ENCODE measurements at places on chromosomes 1 and 21.

DNA sequence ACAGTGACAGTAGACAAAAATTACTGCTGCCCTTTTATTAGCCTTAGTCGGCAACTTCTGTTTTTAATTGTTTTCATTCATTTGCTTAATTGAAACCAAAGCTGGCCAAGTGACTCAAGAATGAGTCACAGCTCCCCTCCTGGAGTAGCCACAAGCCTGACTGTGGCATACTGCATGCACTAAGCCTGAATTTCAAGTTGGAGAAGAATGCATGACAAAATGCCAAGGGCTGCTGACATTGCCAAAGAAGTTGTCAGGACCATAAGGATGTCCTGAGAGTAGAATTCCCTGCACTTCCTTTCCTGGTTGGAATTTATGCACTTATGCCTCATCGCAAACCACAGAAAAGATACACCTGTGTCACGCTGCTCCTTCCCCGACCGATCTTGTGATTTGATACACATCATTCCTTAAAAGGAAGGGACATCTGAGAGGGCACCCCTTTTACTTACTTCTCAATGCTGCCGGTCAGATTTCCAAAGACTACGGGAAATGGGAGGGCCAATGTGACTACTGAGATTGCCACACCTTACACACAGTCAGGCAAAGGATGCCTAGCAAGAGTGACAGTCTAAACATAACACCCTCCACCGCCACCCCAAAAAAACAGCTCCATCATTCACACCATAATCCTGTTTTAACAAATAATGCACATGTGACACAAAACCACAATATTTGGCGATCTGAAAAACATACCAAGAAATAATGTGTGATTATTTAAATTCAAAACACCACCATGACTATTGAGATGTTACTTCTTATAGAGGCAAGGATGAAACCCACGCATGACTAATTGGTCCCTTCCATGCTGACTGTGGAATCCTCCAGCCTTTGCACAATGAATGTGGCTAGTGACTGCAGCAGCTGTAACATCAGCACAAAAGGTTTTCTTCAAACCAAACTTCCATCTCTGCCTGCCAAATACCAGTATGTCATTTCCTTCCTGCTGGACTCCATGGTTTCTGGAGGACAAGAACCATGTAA, 28.2 kb downstream of the VAV3 start:
- DNase-seq: peak; percentile 94

- DNase-seq: peak; percentile 80
Observed at GRCh38 chr1:201562659-201563405, 23.9 kb downstream of the NAV1 start.

DNA sequence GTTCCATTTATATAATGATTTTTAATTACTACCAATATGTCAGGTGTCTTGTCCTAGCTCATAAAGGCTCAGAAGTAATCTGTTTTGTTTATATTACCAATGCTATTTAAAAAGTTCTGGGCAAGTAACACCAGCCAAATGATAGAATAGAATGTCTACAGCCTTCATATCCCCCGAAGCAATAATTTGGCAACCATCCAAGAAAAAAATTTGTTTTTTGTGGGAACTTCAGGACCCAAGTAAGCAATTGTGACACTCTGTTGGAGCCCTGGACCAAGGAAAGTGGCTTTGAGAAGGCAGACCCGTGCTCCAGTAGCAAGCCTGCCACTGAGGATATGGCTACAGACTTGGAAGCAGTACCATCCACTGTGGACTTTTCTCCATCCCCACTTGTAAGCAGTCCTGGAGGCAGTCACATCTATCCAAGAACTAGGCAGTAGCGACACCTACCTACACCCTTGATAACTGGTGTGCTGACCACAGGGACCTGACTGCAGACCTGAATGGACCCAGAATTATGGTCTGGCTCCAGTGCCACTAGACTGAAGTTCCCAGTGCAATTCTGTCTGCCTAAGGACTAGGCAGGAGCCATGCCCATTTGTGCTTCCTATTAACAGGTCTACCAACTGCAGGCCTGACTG, 870.7 kb upstream of the ADGRL2 start:
- no peak for DNase-seq

- DNase-seq: no peak
Observed at GRCh38 chr1:40401473-40402201, 28.1 kb downstream of the SMAP2 start.

GRCh38 chr1:207316141-207316540, 5.3 kb upstream of the CD55 start:
- DNase-seq: no peak

DNA sequence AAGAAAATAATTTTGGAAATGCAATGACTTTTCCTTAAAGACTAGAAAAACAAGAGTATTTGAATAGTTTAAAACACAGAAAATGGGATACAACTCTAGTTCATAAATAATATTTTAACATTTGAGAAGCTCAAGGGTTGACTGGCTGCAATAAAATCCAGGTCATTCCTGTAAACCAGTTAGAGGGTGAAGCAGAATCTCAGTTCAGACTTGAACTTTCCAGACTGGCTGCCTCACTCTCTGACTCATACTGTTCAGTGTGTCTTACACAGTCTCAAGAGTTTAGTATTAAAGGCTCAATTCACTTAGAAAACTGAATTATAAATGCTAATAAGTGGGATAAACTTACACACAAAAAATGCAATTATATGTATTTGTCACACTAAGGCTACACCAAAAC, 89.9 kb downstream of the RAVER2 start:
- no peak for DNase-seq

- DNase-seq: no peak
Observed at GRCh38 chr1:156391366-156391677, 22.3 kb downstream of the RHBG start.

- peak; percentile 17 for DNase-seq
Observed at GRCh38 chr1:71565262-71565661, 484.4 kb upstream of the ZRANB2 start.

DNA sequence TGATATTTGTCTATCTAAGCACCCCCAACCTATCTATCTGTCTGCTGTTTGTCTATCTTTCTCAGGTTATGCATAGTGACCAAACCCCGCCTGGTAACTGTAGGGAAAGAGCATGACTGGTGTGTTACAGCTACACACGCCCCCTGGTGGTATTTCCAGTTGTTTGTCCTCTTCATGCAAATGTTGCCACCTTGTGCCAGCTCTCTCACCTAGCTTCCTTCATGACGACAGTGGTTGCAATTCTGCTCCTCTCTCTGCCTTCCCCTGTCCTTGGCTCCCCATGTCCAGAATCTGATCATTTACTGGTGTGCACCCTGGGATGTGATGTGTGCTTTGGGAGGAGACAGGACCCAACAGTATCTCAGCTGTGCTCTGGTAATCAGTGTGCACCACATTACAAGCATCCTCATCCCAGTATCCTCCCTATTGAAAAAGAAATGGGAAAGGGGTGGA, 8.1 kb upstream of the INKA2 start:
- peak; percentile 41 for DNase-seq

- DNase-seq: no peak
Observed at GRCh38 chr1:226696547-226696946, 42.5 kb downstream of the ITPKB start.

DNA sequence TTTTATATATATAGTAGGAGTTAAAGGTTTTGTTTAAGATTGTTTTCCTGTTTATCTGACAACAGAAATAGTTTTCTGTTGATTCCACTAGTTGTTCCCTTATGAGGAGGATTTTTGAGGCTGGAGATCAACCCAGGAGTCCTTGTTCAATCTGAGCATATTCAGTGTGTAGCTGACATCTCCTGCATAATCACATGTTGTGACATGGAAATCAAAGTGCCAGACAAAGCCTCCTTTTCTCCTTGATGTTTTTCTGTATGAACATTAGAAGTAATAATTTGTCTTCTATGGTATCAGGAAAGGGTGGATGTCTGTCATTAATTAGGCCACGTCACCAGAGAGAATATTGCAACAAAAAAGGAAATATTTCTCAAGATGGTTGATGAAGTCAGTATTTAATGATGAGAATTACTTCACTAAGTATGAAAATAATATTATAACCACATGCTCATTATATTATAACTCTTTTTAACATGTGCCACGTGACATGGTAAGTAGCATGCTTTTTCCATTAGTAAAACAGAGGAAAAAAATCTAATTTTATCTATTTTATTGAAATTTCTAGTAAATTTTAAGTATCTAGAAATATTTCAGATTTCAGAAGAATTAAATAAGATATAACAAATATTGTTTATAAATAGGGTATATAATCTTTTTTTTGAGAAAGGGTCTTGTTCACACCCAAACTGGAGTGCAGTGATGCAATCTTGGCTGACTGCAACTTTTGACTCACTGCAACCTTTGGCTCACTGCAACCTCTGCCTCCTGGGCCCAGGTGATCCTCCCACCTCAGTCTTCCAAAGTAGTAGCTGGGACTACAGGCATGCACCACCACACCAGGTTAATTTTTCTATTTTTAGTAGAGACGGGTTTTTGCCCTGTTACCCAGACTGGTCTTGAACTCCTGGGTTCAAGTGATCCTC, 223.5 kb downstream of the HMCN1 start:
- DNase-seq: peak; percentile 35

- no peak for DNase-seq
Observed at GRCh38 chr21:41216486-41216885, 48.5 kb downstream of the BACE2 start.

DNA sequence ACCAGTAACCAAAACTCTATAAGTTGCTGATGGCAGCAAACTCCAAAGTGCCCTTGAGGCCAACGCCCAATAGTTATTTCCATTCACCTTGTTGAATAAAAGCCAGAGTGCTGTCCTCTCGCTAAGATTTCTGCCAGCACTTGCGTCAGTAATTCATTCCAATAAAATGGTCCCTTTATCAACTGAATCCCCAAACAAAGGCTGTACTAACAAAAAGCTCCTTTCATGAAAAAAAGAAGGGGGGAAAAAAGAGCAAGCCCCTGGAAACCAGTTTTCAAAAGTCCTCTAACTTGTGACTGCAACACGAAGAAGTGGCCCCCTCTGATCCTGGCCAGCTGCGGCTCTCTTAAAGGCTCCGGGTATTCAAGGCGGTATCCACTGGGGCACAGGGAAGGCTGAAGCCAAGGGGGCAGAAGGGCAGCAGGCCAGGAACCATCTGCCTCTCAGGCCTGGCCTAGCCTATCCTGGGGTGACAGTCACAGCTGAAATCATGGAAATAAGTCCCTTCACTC, 55.8 kb upstream of the ZNF326 start:
- DNase-seq: no peak

DNA sequence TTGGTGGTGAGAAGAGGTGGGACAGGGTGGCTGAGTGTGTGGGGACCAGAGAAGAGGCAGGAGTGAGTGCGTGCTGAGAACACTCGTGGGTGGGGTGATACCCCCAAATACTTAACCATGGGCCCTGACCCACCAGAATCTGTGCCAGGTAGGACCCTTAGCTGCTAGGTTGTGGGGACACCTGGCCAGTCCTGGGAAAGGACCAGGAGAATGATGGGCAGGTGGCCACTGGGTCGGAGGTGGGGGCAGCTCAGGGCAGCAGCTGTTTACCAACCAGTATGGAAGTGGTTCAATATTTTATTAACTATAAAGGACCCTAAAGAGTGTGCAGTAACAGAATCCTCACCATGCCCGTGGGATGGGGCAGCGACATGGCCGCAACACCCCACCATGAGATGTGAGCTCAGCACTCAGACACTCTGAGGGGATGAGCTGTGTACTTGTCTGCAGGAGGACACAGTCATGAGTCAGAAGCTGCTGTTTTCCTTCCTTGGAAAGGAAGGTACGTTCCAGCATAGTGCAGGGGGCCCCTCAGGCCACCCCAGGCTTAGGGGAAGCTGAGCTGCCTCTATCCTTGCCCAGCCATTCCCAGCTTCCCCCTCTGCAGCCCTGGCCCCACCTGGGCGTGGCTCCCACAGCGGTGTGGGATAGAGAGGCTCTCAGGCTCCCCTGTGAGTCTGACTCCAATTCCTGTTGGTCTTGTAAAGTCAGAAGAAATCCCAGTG, 25.4 kb downstream of the TEX35 start:
- peak; percentile 64 for DNase-seq

- no peak for DNase-seq
Observed at GRCh38 chr1:97634758-97635157, 286.1 kb downstream of the DPYD start.

DNA sequence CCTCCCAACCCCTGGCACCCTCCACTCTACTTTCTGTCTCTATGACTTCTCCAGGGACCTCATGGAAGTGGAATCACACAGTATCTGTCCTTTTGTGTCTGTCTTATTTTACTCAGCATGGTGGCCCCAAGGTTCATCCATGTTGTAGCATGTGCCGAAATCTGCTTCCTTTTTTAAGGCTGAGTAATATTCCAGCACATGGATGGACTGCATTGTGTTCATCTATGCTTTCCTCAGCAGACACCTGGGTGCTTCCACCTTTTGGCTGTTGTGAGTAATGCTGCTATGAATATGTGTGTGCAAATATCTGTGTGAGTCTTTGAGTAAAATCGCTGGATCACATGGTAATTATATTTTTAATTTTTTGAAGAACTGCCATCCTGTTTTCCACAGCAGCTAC, 1.6 kb upstream of the PFKL start:
- DNase-seq: no peak

DNA sequence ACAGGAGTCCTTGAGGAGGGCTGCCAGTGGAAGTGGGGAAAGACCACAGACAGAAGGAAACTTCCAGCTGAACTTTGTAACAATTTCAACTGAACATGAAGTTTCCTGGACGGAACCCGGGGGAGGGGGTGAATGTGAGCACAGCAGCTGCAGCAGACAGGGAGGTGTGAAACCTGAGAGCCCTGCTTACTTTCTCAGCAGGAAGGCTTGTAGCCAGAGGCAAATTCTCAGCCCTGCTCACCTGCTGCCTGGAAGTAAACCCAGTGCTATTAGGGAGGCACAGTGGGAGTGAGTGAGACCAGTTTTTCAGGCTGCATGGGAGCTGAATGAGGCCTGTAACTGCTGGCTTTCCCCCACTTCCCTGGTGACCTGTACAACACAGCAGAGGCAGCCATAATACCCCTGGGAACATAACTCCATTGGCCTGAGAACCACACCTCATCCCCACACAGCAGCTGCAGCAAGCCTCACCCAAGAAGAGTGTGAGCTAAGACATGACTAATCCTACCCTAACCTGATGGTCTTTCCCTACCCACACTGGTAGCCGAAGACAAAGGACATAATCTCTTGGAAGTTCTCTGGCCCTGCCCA, 9.6 kb upstream of the SPRR2F start:
- DNase-seq: no peak

- DNase-seq: no peak
Observed at GRCh38 chr1:115199416-115200132, 110.3 kb upstream of the TSPAN2 start.

- no peak for DNase-seq
Observed at GRCh38 chr1:932776-933602, 9.3 kb downstream of the SAMD11 start.

- DNase-seq: no peak
Observed at GRCh38 chr1:61640531-61641530, 84.1 kb downstream of the TM2D1 start.

- no peak for DNase-seq
Observed at GRCh38 chr1:230283678-230284077, 142.5 kb downstream of the PGBD5 start.

DNA sequence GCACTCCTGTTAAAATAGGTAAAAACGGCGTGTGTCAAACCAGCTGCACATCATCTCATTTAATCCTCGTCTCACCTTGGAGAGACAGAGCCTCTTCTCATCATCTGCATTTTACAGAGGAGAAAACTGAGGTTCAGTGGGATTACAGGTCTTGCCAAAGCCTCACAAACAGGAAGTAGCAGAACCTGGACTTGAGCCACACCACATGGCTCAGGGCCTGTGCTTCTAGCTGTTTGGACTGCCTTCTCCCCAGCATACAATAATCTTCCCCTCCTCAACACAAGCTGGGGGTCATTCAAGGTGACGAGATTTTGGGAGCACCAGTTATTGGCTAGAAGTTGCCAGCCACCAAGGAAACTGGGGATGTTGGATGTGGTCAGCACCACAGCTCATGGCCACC, 167.9 kb upstream of the ZC3H12A start:
- DNase-seq: no peak

- no peak for DNase-seq
Observed at GRCh38 chr1:46575778-46576177, 24.3 kb upstream of the KNCN start.

Measured in GM04504 (cell line).